GM23338 (cell line): ENCODE measurements at places on chromosomes 13 and 19. TPM values are rescaled to one million over a fixed set of nuclear protein-coding genes. Genes with fewer than 3 reads are reported as not detected.

DNA sequence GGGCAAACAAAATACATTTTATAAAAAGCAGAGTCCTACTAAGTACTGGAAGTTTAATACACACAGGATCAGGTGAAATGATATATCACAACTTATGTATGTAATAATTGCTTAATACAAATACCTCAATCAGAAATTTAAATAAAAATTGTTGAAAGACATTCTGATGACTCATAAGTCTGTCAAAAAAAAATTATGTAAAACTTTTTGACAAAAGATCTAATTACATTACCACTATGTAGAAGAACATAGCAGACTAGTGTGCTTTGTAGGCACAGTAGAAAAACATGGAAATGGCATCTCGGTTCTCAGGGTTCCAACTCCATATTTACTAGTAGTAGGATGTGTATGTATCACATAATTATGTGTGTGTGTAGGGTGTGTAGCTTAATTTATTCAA lies 156.2 kb downstream of the DNAJC3 start:
- DNase-seq, result no peak

The CBLC gene
- 13.8 and 14.5 TPM in 2 replicates for polyA plus RNA-seq

- DNase-seq, result peak; percentile 54
Observed at GRCh38 chr13:89115307-89115706, 1444.1 kb downstream of the SLITRK5 start.

GRCh38 chr13:41145136-41145908 lies 12.7 kb upstream of the KBTBD6 start:
- no peak for DNase-seq

DNA sequence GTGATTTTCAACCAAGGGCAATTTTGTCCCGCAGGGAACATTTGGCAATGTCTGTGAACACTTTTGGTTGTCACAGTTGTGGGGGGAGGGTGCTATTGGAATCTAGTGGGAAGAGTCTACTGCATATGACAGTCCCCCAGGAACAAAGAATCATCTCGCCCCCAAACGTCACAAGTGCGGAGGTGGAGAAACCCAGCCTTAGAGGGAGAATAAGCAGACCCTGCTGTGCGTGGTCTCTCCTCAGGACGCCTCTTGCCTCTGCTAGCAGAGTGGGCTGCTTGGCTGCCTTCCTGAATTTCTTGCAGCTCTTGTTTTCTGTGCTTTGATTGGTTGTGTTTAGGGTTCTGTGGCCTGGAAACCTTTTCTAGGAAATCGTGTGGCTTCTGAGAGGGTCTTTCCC lies 42.5 kb downstream of the NFIX start:
- DNase-seq, result no peak
